Regular cardiac myocyte (primary cell): ENCODE measurements at places on chromosomes 6 and 20. TPM values are rescaled to one million over a fixed set of nuclear protein-coding genes. Genes with fewer than 3 reads are reported as not detected.

The TIAM2 gene
- total RNA-seq: 3.5 and 3.7 TPM in 2 replicates

The GMPR gene
- 7.6 and 8.1 TPM in 2 replicates for total RNA-seq

The HLA-DQB2 gene
- total RNA-seq: not detected in 2 replicates

The LY6G6F gene
- not detected in 2 replicates for total RNA-seq

The SYNJ2 gene
- 46.5 and 59.2 TPM in 2 replicates for total RNA-seq

The CLIC5 gene
- total RNA-seq: under 0.01 TPM in 1 of 2 replicates, not detected in the other

The MYO6 gene
- total RNA-seq: 9.4 and 18.3 TPM in 2 replicates

The EIF6 gene
- 104 and 187 TPM in 2 replicates for total RNA-seq

The CPXM1 gene
- 0.19 and 0.28 TPM in 2 replicates for total RNA-seq

The EGFL8 gene
- total RNA-seq: 0.58 and 1.4 TPM in 2 replicates

The MAS1 gene
- under 0.01 TPM in 2 replicates for total RNA-seq

The CCN6 gene
- not detected in 2 replicates for total RNA-seq

The TCP11 gene
- 0.19 and 0.56 TPM in 2 replicates for total RNA-seq

The SGK2 gene
- 0.28 TPM in 1 of 2 replicates, not detected in the other for total RNA-seq

The PTP4A1 gene
- 78.8 and 87.4 TPM in 2 replicates for total RNA-seq

The CDH26 gene
- under 0.01 and 0.28 TPM in 2 replicates for total RNA-seq
